ENCODE measurements at places on chromosomes 5 and 9. TPM values are rescaled to one million over a fixed set of nuclear protein-coding genes. Genes with fewer than 3 reads are reported as not detected.
A peak's percentile ranks its signal among the peaks of the same experiment; 100 is the strongest.

GRCh38 chr5:38329132-38329715, 70.9 kb downstream of the EGFLAM start:
- no peak for DNase-seq
- H3K4me3 ChIP-seq, result no peak overlapping the region
- no peaks in the 10 kb centered on the region for H3K27me3 ChIP-seq
- H3K4me1 ChIP-seq, result no peaks in the 10 kb centered on the region
- H3K27ac ChIP-seq, result no peak overlapping the region

GRCh38 chr5:53943938-53944337, 366.4 kb downstream of the ARL15 start:
- peaks cover 6% of the 10 kb centered on the region for H3K36me3 ChIP-seq
- H3K27ac ChIP-seq, result no peak overlapping the region
- H3K4me1 ChIP-seq, result no peaks in the 10 kb centered on the region
- H3K4me3 ChIP-seq, result no peak overlapping the region

GRCh38 chr9:131214286-131214856, 61.9 kb downstream of the FAM78A start:
- H3K4me1 ChIP-seq, result peaks cover 9% of the 10 kb centered on the region
- no peak for DNase-seq

DNA sequence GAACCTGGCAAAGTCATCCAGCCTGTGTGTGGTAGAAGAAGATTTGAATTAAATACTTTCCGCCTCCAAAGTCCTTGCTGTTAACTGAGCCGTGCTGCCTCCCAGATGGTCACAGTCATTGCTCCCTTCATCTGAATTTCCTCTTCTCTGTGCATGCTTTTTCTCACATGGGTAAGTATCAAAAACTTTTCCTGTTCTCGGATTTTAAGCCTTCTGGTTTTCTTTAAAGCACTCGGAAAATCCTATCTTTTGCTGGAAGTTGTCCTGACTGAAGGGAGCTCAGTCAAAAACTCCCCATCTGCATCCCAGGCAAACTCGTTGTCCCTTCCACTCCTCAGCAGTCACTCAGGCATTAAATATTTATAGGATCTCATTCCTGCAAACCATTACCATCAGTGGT, 290.0 kb upstream of the PIK3R1 start:
- no peak overlapping the region for H3K27ac ChIP-seq
- H3K36me3 ChIP-seq, result no peaks in the 10 kb centered on the region
- H3K27me3 ChIP-seq, result no peaks in the 10 kb centered on the region
- DNase-seq, result no peak

GRCh38 chr9:16175461-16175860, 622.6 kb downstream of the CCDC171 start:
- peaks cover 18% of the 10 kb centered on the region for H3K4me1 ChIP-seq
- H3K27me3 ChIP-seq, result peaks cover 1% of the 10 kb centered on the region
- H3K27ac ChIP-seq, result peak overlapping the region; percentile 35
- no peak overlapping the region for H3K4me3 ChIP-seq

DNA sequence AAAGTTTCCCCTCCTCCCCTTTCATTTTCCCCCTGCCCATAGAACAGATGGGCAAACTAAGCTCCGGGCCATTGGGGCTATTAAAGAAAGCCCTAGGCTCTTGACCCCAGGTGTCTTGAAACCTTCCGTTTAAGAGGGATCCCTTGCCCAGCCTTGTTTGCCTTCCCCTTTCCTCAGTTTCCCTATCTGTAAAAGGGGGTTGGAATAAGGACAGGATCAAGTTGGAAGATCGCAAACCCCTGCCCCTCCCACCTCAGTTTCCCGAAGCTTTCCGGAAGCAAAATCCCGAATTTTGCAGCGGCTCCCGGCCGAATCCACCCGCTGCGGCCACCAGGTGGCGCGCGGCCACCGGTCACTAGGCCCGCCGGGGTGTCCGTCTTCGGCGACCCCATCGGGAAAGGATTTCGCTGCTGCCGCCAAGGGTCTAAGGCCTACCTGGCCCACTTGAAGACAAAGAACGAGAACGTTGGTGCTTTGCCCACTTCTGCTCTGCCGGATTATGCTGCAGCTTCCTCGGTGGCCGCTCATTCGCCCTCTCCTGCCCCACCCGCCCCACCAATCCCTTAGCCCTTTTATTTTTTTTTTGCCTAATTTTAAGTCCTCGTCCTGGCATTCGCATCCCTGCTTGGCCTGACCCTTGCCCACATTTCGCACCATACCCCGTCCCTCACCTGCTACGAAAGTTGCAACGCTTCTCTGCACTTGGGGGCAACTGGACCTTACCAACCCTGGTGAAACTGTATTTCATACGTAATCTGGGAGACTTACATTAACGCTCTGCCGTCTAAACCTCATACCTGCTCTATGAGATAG, 962 bp upstream of the NR6A1 start:
- peaks cover 27% of the 10 kb centered on the region for H3K27me3 ChIP-seq
- H3K36me3 ChIP-seq, result no peaks in the 10 kb centered on the region
- H3K4me1 ChIP-seq, result peaks cover 9% of the 10 kb centered on the region

GRCh38 chr9:116223926-116224325, 70.3 kb downstream of the PAPPA start:
- H3K27ac ChIP-seq, result no peak overlapping the region
- H3K4me3 ChIP-seq, result no peak overlapping the region
- no peaks in the 10 kb centered on the region for H3K4me1 ChIP-seq

- no peak overlapping the region for H3K4me3 ChIP-seq
- DNase-seq, result no peak
- H3K4me1 ChIP-seq, result peaks cover 11% of the 10 kb centered on the region
- H3K27me3 ChIP-seq, result no peaks in the 10 kb centered on the region
Observed at GRCh38 chr9:87119328-87119881, 172.1 kb upstream of the GAS1 start.

GRCh38 chr9:27634879-27635278, 61.6 kb upstream of the C9orf72 start:
- no peaks in the 10 kb centered on the region for H3K4me1 ChIP-seq
- H3K27ac ChIP-seq, result no peak overlapping the region
- no peaks in the 10 kb centered on the region for H3K36me3 ChIP-seq

- H3K4me1 ChIP-seq, result peaks cover 1% of the 10 kb centered on the region
- no peak overlapping the region for H3K27ac ChIP-seq
- no peak for DNase-seq
Observed at GRCh38 chr5:54443270-54443669, 12.2 kb upstream of the HSPB3 start.

GRCh38 chr9:84701801-84702200, 32.3 kb downstream of the NTRK2 start:
- no peaks in the 10 kb centered on the region for H3K36me3 ChIP-seq
- DNase-seq, result no peak
- H3K4me3 ChIP-seq, result no peak overlapping the region
- H3K27me3 ChIP-seq, result no peaks in the 10 kb centered on the region
- H3K4me1 ChIP-seq, result peaks cover 9% of the 10 kb centered on the region

GRCh38 chr9:115951977-115952376, 201.6 kb upstream of the PAPPA start:
- H3K36me3 ChIP-seq, result no peaks in the 10 kb centered on the region
- H3K4me1 ChIP-seq, result peaks cover under 1% of the 10 kb centered on the region
- no peak overlapping the region for H3K4me3 ChIP-seq
- peaks cover 2% of the 10 kb centered on the region for H3K27me3 ChIP-seq
- no peak for DNase-seq

GRCh38 chr5:463952-464351, 21.0 kb downstream of the EXOC3 start:
- peaks cover 3% of the 10 kb centered on the region for H3K27me3 ChIP-seq
- DNase-seq, result peak; percentile 4
- H3K27ac ChIP-seq, result no peak overlapping the region
- no peaks in the 10 kb centered on the region for H3K4me1 ChIP-seq
- H3K4me3 ChIP-seq, result no peak overlapping the region
- H3K36me3 ChIP-seq, result peaks cover 12% of the 10 kb centered on the region

DNA sequence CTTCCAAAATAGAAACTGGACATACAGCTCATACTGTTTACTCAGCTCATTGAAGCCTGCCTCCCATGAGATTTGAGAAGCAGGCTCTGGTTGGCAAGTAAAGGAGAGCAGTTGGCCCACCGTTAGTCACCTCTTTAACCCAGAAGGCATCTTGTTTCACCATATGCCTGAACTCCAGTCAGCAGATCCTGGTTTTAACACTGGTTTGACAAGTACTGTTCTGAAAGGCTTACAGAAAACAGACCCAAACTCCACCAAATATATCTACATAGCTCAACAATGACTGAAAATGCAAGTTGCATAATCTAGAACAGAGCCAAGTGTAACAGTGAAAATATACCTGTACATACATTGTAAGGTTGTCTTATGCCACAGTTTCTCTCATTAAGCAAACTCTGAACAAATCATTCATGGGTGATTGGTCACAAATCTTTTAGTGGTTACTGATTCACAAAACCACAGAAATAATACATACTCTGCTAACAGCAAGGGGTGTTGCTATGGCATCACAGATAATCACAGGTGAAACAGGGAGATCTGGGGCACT, 198.8 kb downstream of the BNC2 start:
- H3K4me3 ChIP-seq, result no peak overlapping the region
- no peaks in the 10 kb centered on the region for H3K27me3 ChIP-seq
- no peaks in the 10 kb centered on the region for H3K36me3 ChIP-seq
- DNase-seq, result no peak
- no peak overlapping the region for H3K27ac ChIP-seq

DNA sequence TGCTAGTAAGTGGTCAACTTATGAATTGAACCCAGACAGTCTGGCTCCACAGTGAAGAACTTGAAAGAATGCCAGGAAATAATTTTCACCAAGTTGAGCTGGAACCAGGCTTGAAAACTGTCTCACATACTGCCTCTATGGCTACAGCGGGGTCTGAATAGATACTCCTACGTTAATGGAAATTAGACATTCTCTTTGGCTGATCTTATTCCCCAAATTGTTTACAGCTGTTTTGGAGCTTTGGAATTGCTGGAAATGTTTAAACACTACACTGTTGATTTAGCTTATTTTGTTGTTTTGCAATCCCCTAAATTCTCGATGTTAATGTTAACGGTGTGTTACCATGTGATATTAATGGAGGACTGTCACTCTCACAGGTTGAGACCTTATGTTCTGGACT, 146.4 kb downstream of the FBXL7 start:
- H3K4me3 ChIP-seq, result no peak overlapping the region

GRCh38 chr9:77440057-77440456, 208.1 kb downstream of the GNA14 start:
- no peak for DNase-seq
- H3K4me1 ChIP-seq, result peaks cover 13% of the 10 kb centered on the region
- H3K27me3 ChIP-seq, result peaks cover 7% of the 10 kb centered on the region
- no peak overlapping the region for H3K4me3 ChIP-seq

- H3K27ac ChIP-seq, result no peak overlapping the region
- H3K4me1 ChIP-seq, result peaks cover 10% of the 10 kb centered on the region
- H3K27me3 ChIP-seq, result no peaks in the 10 kb centered on the region
- no peak overlapping the region for H3K4me3 ChIP-seq
- no peaks in the 10 kb centered on the region for H3K36me3 ChIP-seq
Observed at GRCh38 chr9:89705651-89706050, 100.8 kb downstream of the GADD45G start.

RAD23B gene
- 145 TPM for total RNA-seq

FOXD4L3 gene
- total RNA-seq, result 0.27 TPM

PCDHB8 gene
- 19.8 TPM for total RNA-seq

PRLR gene
- not detected for total RNA-seq

MEF2C gene
- total RNA-seq, result 24.1 TPM

SCGB3A2 gene
- total RNA-seq, result 1.2 TPM

PCDHGC4 gene
- total RNA-seq, result 6.7 TPM

GPR150 gene
- not detected for total RNA-seq

BARHL1 gene
- total RNA-seq, result not detected

ACTBL2 gene
- total RNA-seq, result not detected

RGS7BP gene
- total RNA-seq, result 0.27 TPM

Data from glutamatergic neuron (in vitro differentiated cells).